Foreskin fibroblast (primary cell): ENCODE measurements at places on chromosomes 2 and 18.

- DNase-seq: no peak
These were observed 17.3 kb downstream of the BMP10 start for GRCh38 chr2:68853915-68854314.

DNA sequence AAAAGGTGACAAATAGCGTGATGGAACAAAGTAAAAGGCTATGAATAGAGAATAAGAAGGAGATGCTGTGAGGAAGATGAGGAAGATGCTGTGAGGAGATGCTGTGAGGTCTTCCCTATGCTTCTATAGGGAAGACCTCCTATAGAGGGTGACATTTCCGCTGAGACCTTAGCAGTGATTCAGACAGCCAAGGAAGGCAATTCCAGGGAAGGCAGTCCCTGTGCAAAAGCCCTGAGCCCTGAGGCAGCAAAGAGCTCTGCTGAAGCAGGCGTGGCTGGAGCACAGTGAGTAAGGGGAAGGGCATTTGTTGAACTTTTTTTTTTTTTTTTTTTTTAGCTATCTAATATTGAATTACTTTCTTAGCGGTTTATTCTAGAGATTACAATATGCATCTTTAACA lies 142.7 kb upstream of the FOSL2 start:
- DNase-seq: peak; percentile 80

DNA sequence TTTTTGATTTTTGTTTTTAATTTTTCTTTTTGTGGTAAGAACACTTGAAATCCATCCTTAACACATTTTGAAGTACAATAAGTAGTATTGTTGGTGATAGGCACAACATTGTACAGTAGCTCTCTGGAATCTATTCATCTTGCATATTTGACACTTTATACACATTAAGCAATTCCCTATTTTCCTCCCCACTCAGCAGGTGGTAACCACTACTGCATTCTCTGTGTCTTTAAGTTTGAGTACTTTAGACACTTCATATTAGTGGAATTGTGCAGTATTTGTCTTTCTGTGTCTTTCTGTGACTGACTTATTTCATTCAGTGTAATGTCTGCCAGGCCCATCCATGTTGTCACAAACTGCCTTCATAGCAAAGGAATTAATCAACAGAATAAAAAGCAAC lies 471.7 kb upstream of the CDH20 start:
- DNase-seq: no peak

DNA sequence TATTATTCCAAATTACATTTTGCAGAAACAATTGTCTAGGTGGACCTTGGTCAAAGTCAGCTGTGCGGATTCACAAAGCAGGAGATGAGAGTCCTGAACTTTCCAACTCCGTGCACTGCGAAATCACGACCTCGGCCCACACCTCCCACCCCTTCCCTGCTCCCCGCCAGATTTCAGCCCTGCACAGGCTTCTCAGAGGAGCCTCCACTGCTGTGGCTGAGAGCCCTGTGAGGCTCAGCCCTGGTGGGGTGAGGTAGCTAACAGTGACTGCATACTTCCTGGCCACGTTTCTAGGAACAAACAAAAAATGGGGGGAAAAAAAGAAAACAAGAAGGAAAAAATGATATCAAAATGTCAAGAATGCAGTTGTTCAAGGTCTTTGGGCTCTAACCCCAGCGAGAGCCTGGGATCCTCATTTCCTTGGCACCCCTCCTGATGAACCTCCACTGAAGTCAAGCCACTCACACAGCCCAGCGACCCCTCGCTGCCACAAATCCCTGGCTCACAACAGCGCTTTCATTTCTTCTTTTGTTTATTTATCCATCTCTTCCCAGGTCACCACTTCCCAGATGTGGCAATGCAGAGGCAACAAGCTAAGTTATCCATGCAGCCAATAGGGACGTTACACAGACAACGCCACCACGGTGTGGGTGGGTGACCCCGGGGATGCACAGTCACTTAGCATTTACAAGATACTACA lies 729.7 kb upstream of the ID2 start:
- DNase-seq: peak; percentile 8

DNA sequence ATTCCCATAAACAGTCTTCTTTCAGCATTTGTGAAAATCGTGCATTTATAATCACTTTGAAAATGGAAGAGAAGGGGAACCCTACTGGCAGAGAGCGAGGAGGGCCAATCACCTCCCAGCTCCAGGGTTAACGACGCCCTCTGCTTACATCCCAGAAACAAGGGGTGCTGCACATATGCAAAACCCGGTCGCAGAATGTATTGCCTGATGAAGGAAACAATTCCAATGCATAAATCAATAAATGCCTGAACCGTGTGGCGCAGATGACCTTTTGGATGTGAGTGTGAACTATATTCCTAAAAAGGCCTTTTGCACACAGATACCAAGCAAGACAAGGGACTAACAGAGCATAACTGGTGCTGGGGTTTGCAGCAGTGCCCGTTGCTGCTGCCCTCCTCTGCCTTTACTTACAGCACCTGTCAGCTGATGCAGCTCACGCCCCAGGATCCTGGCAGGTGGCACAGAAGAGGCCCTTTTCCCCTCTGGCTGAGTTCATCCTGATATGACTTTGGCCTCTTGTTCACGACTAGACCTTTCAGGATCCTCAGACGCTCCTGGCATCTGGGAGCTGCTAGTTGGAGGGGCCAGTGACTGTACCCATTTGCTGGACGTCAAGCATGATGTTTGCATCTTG lies 67.8 kb downstream of the MYT1L start:
- no peak for DNase-seq

DNA sequence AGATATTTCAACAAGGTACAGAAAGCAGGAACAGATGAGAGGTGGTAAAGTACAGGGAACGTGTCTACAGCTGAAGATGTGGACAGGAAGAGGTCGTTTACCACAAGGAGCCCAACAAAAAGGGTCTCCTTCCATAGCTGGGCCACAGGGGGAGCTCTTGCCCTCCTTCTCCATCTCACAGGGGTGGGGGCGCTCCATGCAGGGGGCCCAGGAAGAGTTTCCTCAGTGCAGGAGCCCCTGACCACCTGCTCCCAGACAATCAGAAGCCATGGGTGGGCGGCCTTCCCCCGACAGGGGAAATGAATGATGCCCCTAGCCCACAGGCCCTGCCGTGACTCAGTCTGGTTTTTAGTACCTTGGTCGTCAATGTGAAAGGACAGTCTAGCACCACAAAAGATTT lies 163.6 kb upstream of the ZNF516 start:
- DNase-seq: no peak

DNA sequence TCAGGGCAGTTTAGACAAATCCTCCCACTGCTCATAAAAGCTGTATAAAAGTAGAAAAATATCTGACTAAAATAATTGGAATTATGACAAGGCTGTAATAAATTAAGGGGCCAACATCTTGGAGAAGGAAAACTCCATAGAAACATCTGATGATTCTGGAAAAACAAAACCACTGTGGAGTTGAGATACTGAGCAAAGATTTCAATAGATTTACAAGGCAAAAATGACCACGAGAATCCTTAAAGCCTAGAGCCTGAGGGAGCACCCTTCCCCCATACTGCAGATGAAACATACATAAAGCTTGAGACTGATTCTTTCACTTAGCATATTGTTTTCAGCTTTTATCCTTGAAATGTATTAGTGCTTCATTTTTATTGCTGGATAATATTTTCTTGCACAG lies 286.4 kb upstream of the MMADHC start:
- DNase-seq: no peak

DNA sequence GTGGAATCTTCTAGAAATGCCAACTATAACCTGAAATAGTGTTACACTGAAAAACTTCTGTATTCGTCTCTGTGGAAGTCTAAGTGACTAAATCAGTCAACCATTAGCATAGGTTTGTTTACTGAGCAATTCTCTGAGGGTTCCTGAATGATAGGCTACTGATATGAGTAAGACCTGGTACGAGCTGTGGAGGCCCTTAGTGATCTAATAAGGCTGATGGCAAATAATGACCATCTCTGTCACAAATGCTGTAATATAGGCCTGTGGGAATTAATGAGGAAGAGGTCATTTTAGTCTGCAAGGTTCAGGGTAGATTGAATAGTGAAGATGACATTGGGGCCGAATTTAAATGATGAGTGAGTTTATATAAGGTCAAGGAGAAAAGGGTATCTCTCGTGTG lies 82.5 kb downstream of the MGAT5 start:
- no peak for DNase-seq

DNA sequence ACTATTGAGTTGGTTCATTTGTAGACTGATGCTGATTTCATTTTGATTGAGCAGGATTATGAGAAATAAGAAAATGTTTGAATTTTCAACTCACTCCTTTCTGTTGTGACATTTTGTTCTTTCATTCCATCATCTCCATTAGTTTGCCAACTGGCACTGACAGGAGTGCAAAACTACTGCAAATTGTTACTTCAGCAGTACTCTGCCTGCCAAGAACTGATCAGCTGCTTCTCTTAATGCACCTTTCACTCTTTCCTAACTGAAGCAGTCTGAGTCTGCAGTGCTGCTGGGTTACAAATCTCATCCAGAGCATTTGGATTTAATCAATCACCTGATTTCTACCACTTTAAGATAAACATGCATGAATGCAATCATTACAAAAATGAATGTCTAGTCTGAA lies 70.9 kb downstream of the TMEFF2 start:
- no peak for DNase-seq

- peak; percentile 82 for DNase-seq
These were observed at the start of gene CBLN2 for GRCh38 chr18:72544092-72544886. TSS of gene CBLN2 (minus strand) at chr18:72544342. CDS start at chr18:72542160, 2,182 bp downstream.

GRCh38 chr2:42931818-42932195 lies 139.4 kb upstream of the HAAO start:
- no peak for DNase-seq

DNA sequence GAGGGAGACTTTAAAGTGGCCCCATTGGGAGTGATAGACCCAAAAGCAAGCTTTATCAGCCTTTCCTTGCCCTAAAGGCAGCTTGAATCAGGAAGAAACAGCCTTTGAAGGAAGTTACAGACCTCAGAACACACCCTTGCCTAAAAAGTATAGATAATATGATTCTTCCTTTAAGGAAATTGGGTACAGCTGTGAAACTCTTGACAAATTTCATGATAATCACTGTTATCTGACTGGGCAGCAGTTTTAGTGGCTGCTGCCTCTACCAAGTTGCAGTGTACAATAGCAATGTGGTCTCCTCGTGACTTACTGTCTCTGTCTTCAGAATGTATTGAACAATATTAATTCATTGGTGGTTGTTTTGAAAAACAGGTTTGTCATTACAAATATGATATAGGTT lies 16.7 kb downstream of the HOXD1 start:
- DNase-seq: no peak
